Ascending aorta (tissue), 2 donors: ENCODE measurements at places on chromosomes 6 and 20.

GRCh38 chr20:44736170-44737021 is 9.3 kb upstream of the KCNK15 start:
- no peak for DNase-seq

- no peak for DNase-seq
Measured at GRCh38 chr6:43070028-43070632, 6.0 kb upstream of the PTK7 start.

DNA sequence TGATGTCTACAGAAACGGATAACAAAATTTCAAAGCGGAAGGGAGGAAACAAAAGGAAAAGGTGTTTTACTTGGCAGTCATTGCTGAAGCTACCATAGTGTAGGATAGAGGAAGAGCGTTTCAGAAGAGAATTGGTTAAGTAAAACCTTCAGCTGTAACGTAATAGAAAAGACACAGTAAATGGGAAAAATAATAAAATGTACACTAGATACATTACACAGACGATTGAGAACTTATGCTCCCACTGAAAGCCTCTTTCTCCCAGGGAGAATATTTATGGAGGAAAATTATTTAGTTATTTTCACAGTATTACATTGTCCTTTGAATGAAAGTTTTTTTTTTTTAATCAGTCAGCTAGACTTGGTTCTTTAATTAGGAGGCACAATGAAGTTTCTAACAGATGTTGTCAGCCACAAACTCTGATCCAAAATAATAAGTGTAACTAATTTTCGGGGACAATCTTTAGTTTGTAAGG is 90.7 kb upstream of the PRDM1 start:
- no peak for DNase-seq

DNA sequence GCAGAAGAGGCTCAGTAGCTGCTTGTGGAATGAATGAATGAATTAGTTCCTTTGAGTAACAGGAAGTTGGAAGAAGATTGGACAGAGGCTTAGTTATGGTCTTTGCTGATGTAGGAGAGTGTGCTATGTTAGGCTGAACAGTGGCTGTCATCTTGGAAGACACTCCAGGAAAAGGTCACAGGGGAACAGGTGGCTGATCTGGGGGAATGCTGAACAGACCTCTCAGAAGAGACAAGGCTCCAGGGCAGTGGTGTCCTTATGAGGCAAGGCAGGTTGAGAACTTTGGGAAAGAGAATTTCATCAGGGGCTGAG is 62.3 kb downstream of the UTRN start:
- no peak for DNase-seq

DNA sequence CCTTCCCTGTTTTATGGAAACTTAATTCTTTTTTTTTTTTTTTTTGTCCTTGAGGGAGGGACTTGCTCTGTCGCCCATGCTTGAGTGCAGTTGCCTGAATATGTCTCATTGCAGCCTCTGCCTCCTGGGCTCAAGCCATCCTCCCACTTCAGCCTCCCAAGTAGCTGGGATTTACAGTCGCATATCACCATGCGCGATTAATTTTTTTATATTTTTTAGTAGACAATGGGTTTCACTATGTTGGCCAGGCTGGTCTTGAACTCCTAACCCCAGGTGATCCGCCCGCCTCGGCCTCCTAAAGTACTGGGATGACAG is 654 bp downstream of the TMEM14C start:
- no peak for DNase-seq

- DNase-seq = no peak
Measured at GRCh38 chr20:58169450-58169849, 59.0 kb downstream of the ANKRD60 start.

- DNase-seq = no peak
Measured at GRCh38 chr6:77666846-77667245, 14.0 kb downstream of the MEI4 start.

DNA sequence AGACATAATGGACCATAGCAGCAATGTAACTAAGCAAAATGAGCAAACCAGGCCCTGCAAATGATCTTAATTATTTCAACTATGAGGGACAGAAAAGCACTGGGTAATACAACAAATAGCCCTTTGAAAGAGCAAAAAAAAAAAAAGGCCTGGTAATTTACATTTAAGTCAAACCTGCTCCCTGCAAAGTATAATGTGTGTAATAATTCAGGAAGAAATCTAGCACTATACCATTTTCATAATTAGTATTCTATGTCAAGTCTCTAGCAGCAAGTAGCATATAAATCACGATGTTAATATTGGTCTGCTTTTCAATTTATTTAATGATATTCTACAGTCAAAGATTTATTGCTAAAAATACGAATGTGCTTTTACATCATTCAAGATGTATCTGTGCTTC is 489.6 kb downstream of the BMP2 start:
- DNase-seq = no peak

GRCh38 chr6:47897247-47897646 is 115.4 kb downstream of the OPN5 start:
- no peak for DNase-seq
